Pericardium fibroblast (primary cell): ENCODE measurements at places on chromosomes 3 and 15. TPM values are rescaled to one million over a fixed set of nuclear protein-coding genes. Genes with fewer than 3 reads are reported as not detected.

ECE2 gene
- total RNA-seq: not detected in 2 replicates

MORC1 gene
- total RNA-seq: not detected in 2 replicates

GOLGA6A gene
- not detected in 2 replicates for total RNA-seq

CFAP100 gene
- total RNA-seq: not detected in 2 replicates

SNX33 gene
- 26.6 and 37.2 TPM in 2 replicates for total RNA-seq

GOLGA6L10 gene
- total RNA-seq: 0.23 TPM in 1 of 2 replicates, not detected in the other

HGD gene
- total RNA-seq: 3.3 TPM in 1 of 2 replicates, not detected in the other

THOC7 gene
- 46.4 and 47.0 TPM in 2 replicates for total RNA-seq

UQCC5 gene
- total RNA-seq: 35.5 and 81.3 TPM in 2 replicates

LMAN1L gene
- 0.23 TPM in 1 of 2 replicates, not detected in the other for total RNA-seq

SYNPR gene
- total RNA-seq: not detected in 2 replicates

GPR160 gene
- 0.09 TPM in 1 of 2 replicates, not detected in the other for total RNA-seq

DPPA4 gene
- total RNA-seq: 0.82 TPM in 1 of 2 replicates, not detected in the other

SI gene
- total RNA-seq: not detected in 2 replicates

NDN gene
- 177 and 201 TPM in 2 replicates for total RNA-seq

QTRT2 gene
- total RNA-seq: 6.9 and 10.3 TPM in 2 replicates

VEPH1 gene
- total RNA-seq: 5.1 and 5.3 TPM in 2 replicates

GRK7 gene
- not detected in 2 replicates for total RNA-seq

CATSPER2 gene
- not detected in 2 replicates for total RNA-seq

PHLDB2 gene
- total RNA-seq: 49.6 and 51.0 TPM in 2 replicates

NIPA2 gene
- total RNA-seq: 31.0 and 49.6 TPM in 2 replicates

MCCC1 gene
- total RNA-seq: 13.1 and 13.7 TPM in 2 replicates

CCRL2 gene
- total RNA-seq: not detected in 2 replicates

ATP10A gene
- 4.0 and 20.8 TPM in 2 replicates for total RNA-seq

DYNLT2B gene
- total RNA-seq: 12.0 and 13.4 TPM in 2 replicates

CAV3 gene
- 1.4 TPM in 1 of 2 replicates, not detected in the other for total RNA-seq

ADAMTS17 gene
- 1.5 and 2.1 TPM in 2 replicates for total RNA-seq

MUC20 gene
- 0.26 TPM in 1 of 2 replicates, not detected in the other for total RNA-seq

SAXO2 gene
- total RNA-seq: 0.51 TPM in 1 of 2 replicates, not detected in the other

LDHAL6B gene
- not detected in 2 replicates for total RNA-seq

CA12 gene
- total RNA-seq: 4.3 and 26.5 TPM in 2 replicates

CPN2 gene
- total RNA-seq: not detected in 2 replicates

TRH gene
- 0.85 TPM in 1 of 2 replicates, not detected in the other for total RNA-seq

SEMA3B gene
- total RNA-seq: 10.6 and 16.0 TPM in 2 replicates
